ENCODE measurements at places on chromosomes 3 and 15.

GRCh38 chr3:171177553-171177952, 151.0 kb upstream of the SLC2A2 start:
- no peak for DNase-seq

- no peak for DNase-seq
Measured at GRCh38 chr15:68707386-68707785, 113.3 kb downstream of the ANP32A start.

- DNase-seq: no peak
Measured at GRCh38 chr15:74781431-74782258, at the start of gene CSK. Gene CSK, plus strand, starts transcription at chr15:74782080. Its CDS starts 16,218 bp downstream, at chr15:74798298.

- no peak for DNase-seq
Measured at GRCh38 chr15:39281094-39281493, 299.8 kb upstream of the THBS1 start.

GRCh38 chr3:101478980-101479379, 34.0 kb downstream of the SENP7 start:
- DNase-seq: no peak

- DNase-seq: no peak
Measured at GRCh38 chr3:112425858-112426750, 73.2 kb downstream of the BTLA start.

GRCh38 chr3:23826382-23827064, 20.8 kb downstream of the UBE2E1 start:
- no peak for DNase-seq

Measured in non-pigmented ciliary epithelial cell (primary cell).